Hematopoietic multipotent progenitor cell treated with erythropoietin and hydrocortisone succinate and interleukin-3 and kit ligand, for 17 days (in vitro differentiated cells): ENCODE measurements at places on chromosomes 7 and 10.

- no peak for DNase-seq
These were observed 336.4 kb downstream of the NRG3 start for GRCh38 chr10:82211346-82211745.

DNA sequence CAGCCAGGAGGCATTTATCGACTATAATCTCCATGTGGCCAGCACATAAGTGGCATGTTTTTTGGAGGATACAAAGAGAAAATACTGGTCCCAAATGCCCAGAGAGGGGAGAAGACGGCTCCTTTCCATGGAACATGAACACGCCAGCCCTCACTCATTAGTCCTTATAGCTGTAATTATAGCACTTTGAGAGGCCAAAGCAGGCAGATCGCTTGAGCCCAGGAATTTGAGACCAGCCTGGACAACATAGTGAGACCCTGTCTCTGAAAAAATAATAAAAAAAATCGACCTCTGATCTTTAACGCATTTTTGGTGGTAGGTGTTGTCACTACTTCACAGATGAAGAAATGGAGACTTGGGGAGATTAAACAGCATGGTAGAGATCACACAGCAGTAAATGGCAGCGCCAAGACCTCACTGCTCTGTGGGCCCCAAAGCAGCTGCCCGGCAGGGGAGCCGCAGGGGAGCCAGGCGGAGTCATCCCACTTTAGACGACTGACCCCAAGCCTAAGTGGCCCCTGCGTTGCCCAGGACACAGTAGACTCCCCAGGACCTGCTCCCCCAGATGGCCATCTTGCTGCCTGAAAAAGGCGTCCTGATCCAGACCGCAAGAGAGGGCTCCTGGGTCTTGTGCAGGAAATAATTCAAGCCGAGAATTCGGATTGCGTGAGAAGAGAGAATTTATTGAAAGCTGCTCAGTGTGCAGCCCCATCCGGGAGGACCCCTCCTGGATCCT is 21.2 kb upstream of the PRKAG2 start:
- DNase-seq, result no peak

GRCh38 chr10:31020209-31020608 is 11.5 kb downstream of the ZNF438 start:
- DNase-seq, result no peak

DNA sequence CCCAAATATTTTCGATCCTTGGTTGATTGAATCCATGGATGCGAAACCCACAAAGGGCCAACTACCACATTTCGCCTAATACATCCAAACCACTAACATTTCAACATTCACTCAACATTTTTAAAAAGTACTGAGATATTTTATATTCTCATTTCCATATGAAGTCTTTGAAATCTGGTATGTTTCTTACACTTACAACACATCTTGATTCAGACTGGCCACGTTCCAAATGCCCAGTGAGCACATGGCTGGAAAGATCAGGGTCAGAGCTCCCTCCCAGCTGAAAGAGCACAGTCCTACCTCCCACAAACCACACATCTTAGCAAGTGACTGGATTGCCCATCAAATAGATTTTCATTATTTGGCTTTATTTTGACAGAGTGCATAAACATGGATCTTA is 18.9 kb downstream of the NCAPG2 start:
- DNase-seq, result no peak

GRCh38 chr10:78411716-78412115 is 378.1 kb downstream of the RPS24 start:
- no peak for DNase-seq

- no peak for DNase-seq
These were observed 84.5 kb upstream of the CSTF2T start for GRCh38 chr10:51783941-51784340.

- DNase-seq, result no peak
These were observed 98.6 kb upstream of the RPA3 start for GRCh38 chr7:7816816-7817536.

GRCh38 chr10:73076360-73077183 is 20.1 kb downstream of the P4HA1 start:
- no peak for DNase-seq

DNA sequence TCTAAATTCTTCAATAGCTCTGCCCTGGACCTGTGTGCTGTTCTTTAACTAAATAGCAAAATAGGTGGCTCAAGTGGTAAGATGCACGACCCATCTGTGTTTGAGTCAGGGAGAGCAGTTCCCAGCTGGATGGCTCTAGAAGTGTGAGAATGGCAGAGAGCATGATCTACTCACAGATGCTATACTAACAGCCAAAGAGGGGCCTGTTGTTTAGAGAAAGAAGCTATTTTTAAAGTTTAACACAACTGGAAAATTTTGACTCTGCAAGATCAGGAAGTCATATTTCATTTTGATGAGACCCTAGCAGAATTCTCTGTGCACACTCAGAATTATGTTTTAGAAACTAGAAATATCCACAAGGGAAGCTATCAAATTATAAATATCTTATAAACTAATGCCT is 87.4 kb upstream of the PIP4K2A start:
- DNase-seq, result no peak
